Amygdala (tissue), 56 donors: ENCODE measurements at places on chromosomes 11 and 22.

DNA sequence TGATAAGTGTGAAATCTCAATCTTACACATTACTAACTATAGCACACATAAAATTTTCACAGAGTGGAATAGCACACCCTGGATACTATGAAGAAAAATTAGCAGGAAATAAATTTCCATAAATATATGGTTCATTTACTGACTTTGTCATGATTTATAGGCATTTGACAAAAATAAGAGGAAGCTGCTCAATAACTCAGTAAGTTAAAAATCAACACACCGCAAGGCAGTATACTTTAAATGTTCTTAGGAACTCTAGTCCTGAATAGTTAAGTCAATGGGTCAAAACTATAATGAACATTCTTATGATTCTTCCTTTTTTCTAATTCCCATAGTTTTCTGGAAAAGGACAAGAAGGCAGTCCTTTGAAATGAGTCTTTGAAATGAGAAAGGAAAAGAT is 1557.8 kb upstream of the RAG2 start:
- DNase-seq: no peak

- no peak for DNase-seq
Measured at GRCh38 chr22:20022978-20023613, 2.2 kb downstream of the TANGO2 start.

DNA sequence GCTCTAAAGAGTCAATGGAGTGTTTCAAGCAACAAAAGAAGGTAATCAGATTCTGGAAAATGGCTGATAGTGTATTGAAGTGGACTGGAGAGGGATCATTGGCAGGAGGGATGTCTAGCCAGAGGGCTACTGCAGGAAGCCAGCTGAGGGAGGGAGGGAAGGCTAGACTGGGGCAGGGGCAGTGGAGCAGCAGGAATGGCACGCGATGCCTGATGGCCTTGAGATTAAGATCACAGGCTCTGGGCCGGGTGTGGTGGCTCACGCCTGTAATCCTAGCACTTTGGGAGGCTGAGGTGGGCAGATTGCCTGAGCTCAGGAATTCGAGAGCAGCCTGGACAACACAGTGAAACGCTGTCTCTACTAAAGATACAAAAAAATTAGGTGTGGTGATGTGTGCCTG is 47.5 kb upstream of the PRDM11 start:
- no peak for DNase-seq

DNA sequence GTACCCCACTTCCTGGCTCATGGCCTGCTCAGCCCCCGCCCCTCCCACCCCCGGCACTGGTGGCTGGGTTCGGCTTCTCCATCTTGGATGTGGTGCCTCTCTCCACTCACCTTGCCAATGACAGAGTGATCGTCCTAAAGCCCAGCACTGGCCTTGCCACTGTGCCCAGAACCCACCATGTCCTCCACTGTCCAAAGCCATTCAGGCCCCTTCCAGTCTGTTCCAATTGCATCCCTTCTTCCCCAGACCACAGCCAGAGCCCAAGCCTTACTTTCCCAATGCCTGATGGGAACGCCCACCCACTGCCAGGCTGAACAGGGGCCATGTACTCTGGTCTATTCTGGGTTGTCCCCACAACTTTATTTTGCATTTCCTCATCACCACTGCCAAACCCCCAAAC is 625.8 kb upstream of the B3GAT1 start:
- no peak for DNase-seq

- DNase-seq: no peak
Measured at GRCh38 chr22:18048041-18048440, 23.7 kb upstream of the MICAL3 start.

GRCh38 chr11:108727665-108728064 is 62.8 kb downstream of the DDX10 start:
- no peak for DNase-seq
